ENCODE measurements at places on chromosomes 16 and 17. TPM values are rescaled to one million over a fixed set of nuclear protein-coding genes. Genes with fewer than 3 reads are reported as not detected.

ICAM2 gene
- total RNA-seq, result 43.3 TPM

FOXF1 gene
- not detected for total RNA-seq

CRYBA1 gene
- total RNA-seq, result not detected

HOXB4 gene
- 1.0 TPM for total RNA-seq

DHRS7C gene
- total RNA-seq, result 163 TPM

MYH2 gene
- total RNA-seq, result 43.8 TPM

NAT9 gene
- total RNA-seq, result 17.7 TPM

CCL15 gene
- not detected for total RNA-seq
